ENCODE measurements at places on chromosomes 13 and 19.

- DNase-seq = no peak
Measured at GRCh38 chr13:37136633-37137032, 31.2 kb upstream of the CSNK1A1L start.

DNA sequence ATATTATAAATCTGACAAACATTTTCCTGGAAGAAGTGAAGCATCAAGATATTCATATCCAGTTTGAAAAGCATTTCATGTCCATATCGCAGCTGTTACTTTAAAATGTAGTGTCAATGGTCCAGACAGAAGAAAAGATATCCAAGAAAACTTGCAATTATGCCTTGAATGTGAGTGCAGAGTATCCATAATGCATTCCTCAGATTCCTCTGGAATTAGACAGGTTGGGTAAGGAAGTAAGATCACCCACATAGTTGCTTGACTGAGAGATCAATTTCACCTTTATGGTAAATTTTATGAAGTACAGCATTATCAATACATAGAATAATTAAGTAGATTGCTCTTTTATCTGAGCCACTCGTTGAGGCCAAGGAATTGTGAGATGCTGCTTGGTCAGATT, 327.0 kb upstream of the SLITRK5 start:
- DNase-seq = no peak

DNA sequence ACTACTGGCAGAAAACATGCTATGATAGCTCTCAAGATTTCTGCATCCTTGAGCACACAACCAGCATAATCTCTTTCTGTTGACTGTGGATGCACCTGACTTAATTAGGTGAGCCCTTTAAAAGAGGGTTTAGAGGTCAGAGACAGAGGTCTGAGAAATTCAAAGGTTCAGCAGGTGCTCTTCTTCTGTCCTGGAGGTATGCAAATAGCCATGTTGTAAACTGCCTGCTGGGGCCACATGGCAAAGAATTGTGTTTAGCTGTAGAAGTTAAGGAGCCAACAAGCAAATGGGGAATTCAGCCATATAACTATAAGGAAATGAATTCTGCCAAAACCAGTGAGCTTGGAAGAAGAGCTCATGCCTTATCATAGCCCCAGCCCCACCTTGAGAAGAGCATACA, 11.6 kb upstream of the DCLK1 start:
- DNase-seq = no peak

- DNase-seq = no peak
Measured at GRCh38 chr19:52735734-52736133, 890 bp upstream of the ZNF611 start.

GRCh38 chr19:45876161-45876410, 9.9 kb downstream of the IRF2BP1 start:
- no peak for DNase-seq

Measured in stimulated activated CD8-positive, alpha-beta memory T cell treated with anti-CD3 and anti-CD28 coated beads, Interleukin-2, amount 100 ng/mL, for 1 hour (primary cell).